NCI-H1930 (cell line): ENCODE measurements at places on chromosomes 2 and 18.

- DNase-seq = no peak
Measured at GRCh38 chr2:173048522-173048896, 27.1 kb upstream of the MAP3K20 start.

DNA sequence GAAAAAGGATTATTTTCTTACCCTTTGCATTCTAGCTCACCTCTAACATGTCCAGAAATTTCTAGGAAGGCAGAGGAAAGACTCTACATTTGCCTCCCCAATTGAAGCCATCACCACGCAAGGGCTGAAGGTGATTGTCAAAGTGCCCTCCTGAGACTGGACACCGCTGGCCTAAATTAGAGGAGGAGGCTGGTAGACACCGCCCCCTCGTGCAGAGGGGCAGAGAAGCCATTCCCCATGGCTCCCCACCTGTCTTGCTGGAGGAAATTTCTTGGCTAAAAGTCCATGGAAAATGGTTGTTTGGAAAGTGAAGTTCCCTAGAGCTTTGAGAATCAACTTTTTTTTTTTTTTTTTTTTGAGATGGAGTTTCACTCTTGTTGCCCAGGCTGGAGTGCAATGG lies 31.3 kb upstream of the CREB1 start:
- no peak for DNase-seq

DNA sequence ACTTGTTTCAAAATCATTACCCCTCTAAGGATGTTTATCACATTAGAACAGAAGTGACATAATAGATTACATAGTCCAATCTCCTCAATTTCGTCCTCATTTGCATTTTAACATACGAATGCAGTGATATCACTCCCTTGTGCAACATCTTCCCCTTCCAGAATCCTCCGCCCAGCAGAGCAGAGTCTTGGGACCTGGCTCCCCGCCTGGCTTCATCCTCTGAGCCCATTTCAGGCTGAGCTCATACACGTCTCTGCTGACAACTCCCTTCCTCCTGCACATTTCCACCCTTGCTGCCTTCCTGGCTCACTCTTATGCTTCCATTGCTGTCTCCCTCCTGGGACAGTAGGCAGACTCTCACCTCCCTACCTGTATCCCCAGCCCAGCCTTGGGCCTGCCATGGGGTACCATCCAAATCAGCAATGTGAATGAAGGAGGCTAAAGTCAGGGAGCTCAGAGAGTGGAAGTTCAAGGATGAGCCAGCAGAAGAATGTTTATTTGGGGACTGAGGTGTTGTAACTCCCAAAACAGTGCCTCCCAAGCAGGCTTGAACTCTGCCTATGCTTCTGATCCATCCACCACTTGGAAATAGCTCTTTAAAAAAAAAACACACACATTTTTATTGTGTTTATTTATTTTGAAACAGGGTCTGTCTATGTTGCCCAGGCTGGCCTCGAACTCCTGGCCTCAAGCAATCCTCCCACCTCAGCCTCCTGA lies 165.2 kb downstream of the TMEM200C start:
- no peak for DNase-seq

DNA sequence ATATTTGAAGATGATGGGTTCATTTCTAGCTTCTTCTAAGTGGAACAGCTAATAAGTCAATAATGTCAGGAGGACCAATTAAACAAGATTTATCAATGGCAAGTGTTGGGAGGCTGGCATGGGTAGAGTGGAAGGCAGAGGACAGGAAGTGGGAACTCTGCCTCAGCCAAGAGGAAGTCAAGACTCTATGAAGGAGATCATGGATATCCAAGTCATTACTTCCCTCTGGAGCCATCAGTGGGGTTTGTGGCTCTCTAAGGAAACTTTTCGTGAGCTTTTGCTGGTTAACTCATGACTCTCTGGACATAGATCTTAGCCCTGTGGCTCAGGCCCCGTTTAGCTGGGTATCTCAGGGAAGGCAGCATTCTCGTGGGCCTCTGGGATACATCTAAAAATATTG lies 410.4 kb upstream of the ID2 start:
- no peak for DNase-seq

DNA sequence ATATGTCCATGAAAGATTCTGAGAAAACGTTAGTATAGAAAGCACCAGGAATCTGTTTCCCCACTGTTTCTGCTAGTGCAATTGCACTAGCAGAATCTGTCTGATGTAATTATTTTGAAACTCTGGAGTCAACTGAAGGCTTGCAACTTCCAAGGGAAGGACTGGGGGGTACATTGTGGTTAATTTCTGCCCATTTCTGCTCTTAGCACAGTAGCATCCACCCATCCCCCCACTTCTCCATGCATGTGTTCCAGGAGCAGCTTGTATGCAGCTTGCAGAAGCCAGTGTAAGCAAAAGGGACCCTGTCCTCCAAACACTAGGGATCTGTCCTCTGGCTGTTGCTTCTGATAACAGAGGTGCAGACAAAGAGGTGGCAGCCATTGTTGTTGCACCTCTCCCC lies 74.4 kb downstream of the CRACDL start:
- DNase-seq = no peak

DNA sequence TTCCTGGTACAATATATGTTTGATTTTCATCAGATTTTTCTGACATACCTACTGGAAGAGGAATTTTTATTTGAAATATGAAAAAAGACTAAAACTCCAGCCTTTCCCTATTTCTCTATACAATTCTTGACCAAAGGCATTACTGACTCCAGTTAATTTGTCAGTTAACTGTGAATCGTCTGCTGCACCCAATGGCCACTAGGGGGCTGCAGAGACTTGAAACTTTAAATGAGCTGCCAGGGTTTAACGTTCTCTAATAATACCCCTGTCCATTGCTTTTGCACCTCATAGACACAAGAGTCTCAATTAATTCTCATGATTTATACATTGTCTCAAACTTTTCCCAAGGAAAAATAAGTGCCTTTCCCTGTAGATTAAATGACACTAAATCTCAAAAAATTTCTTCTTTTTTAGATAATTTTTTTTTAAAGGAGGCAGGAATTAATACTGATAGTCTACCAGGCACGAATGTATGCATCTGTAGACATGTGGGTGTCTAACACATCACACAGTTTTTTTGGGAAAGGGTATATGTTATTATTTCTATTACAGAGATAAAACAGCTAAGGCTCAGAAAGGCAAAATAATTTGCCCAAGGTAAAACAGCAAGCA lies 1.8 kb upstream of the ALK start:
- DNase-seq = peak; percentile 38

GRCh38 chr18:13051950-13052349 lies 60.8 kb downstream of the CEP192 start:
- no peak for DNase-seq

- DNase-seq = no peak
Measured at GRCh38 chr2:111119822-111120252, 877 bp upstream of the BCL2L11 start.

DNA sequence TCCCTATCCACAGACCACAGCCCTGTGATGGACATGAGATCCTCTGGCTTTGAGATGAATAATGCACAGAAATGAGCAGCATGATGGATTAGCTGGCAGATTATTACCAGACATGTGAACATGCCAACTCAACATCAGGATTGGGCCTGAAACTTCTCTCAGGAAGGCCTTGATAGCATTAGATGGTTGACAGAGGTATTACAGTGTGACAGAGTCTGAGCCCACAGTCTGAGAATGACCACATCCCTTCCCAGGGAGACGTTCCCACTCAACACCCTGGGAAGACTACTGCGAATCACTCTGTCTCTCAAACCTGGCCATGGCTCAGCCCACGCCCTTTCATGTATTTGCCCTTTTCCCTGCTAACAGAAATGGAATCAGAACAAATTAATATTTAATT lies 66.9 kb downstream of the BCL11A start:
- no peak for DNase-seq

DNA sequence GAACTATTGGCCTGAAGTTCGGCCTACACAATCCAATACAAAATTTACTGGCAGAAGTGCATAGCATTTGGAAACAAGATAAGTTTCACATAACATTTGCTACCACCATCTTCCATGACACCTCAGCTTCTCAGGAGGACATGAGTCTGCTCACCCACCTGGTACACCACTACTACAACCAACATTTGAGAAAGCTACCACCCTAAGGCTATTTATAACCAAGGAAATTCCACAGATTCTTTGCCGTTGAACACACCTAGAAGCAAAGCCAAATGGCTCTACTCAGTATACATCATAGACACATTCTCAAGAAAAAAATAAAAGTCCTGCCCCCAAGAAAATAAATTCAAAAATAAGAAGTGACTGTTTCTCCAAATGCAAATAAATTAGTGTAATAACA lies 145.3 kb downstream of the SPAG16 start:
- no peak for DNase-seq

GRCh38 chr18:57353940-57354461 lies 1.6 kb downstream of the ST8SIA3 start:
- peak; percentile 42 for DNase-seq

GRCh38 chr18:62566199-62566598 lies 43.4 kb downstream of the ZCCHC2 start:
- DNase-seq = no peak
